Keratinocyte (primary cell): ENCODE measurements at places on chromosomes 7 and 10.
A peak's percentile ranks its signal among the peaks of the same experiment; 100 is the strongest.

DNA sequence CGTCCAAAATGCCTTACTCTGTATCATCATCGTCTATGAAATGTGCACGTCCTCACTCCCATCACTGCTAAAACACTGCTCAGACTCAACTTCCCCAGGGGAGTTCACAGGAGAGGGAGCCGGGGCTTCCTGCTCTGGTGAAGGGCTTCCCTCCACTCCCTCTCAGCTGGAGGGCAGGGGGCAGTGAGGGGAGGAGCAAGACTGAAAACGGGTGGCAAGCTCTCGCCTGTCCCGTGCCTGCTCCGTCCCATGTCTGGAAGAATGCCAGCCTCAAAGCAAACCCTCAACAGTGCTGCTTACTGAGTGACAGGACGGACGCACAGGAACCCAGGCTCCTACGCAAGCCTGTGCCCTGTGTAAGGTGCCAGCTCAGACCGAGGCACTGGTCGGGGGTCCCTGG lies 25.1 kb downstream of the PRKAG2 start:
- H3K4me1 ChIP-seq = peaks cover 9% of the 10 kb centered on the region
- no peak overlapping the region for H3K4me3 ChIP-seq
- peaks cover 6% of the 10 kb centered on the region for H3K27me3 ChIP-seq
- DNase-seq = no peak
- no peaks in the 10 kb centered on the region for H3K36me3 ChIP-seq
- no peak overlapping the region for H3K27ac ChIP-seq

DNA sequence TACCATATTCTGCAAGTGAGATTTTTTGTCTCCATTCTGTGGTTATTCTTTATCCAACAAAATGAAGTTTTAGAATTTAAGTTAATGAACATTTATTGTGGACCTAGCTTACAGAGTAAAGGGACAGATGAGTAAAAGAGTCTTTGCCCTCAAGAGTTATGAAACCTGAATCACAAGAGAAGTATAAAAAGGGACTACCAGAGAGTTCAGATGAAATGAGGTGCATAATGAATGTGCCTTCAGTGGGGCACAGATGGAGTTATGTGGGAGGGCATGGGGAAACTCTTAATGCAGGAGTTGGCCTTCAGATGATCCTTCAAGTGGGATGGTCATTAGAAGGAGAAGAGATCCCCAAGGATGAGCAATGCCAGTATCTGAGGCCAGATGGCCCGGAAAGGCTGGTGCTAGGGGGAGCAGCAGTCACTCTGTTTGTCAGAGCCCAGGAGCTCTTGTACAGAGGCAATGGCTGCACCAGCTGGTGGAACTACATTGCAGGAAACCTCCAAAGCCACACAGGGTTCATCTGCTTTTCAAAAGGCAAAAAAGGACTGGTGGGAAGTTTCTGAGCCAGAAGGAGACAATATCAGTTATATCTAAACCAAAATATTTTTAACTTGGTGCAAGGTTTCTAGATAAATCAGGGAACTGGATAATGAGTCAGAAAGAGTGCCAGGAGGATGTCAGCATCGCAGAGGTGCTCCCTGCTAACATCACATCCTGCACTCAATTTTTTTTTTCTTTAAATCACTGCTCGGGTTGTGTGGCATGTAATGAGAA lies 162.0 kb downstream of the KLF6 start:
- no peak overlapping the region for H3K4me3 ChIP-seq
- no peak for DNase-seq
- no peaks in the 10 kb centered on the region for H3K36me3 ChIP-seq
- peaks cover 5% of the 10 kb centered on the region for H3K4me1 ChIP-seq
- no peaks in the 10 kb centered on the region for H3K27me3 ChIP-seq

- no peaks in the 10 kb centered on the region for H3K27me3 ChIP-seq
- H3K36me3 ChIP-seq = no peaks in the 10 kb centered on the region
- no peak for DNase-seq
- no peak overlapping the region for H3K27ac ChIP-seq
Measured at GRCh38 chr10:21055339-21056135, 158.4 kb upstream of the NEBL start.

GRCh38 chr7:68422281-68422680 lies 1176.0 kb upstream of the AUTS2 start:
- no peaks in the 10 kb centered on the region for H3K27me3 ChIP-seq
- H3K27ac ChIP-seq = no peak overlapping the region
- no peaks in the 10 kb centered on the region for H3K36me3 ChIP-seq
- H3K4me3 ChIP-seq = no peak overlapping the region
- DNase-seq = no peak

- no peaks in the 10 kb centered on the region for H3K36me3 ChIP-seq
- H3K4me3 ChIP-seq = no peak overlapping the region
- no peaks in the 10 kb centered on the region for H3K4me1 ChIP-seq
- peaks cover 7% of the 10 kb centered on the region for H3K27me3 ChIP-seq
- no peak overlapping the region for H3K27ac ChIP-seq
- DNase-seq = no peak
Measured at GRCh38 chr10:47028466-47028865, 117.2 kb downstream of the PTPN20 start.

GRCh38 chr10:90871279-90871765 lies 452 bp upstream of the RPP30 start:
- peaks cover 11% of the 10 kb centered on the region for H3K4me1 ChIP-seq
- H3K27me3 ChIP-seq = no peaks in the 10 kb centered on the region
- no peak for DNase-seq
- H3K4me3 ChIP-seq = peak overlapping the region; percentile 86

- peaks cover 28% of the 10 kb centered on the region for H3K4me1 ChIP-seq
- no peaks in the 10 kb centered on the region for H3K27me3 ChIP-seq
- no peak overlapping the region for H3K27ac ChIP-seq
- H3K4me3 ChIP-seq = no peak overlapping the region
- DNase-seq = no peak
Measured at GRCh38 chr7:44887293-44887692, 2.0 kb upstream of the PURB start.

GRCh38 chr7:128699196-128699712 lies 27.2 kb downstream of the GARIN1A start:
- no peaks in the 10 kb centered on the region for H3K36me3 ChIP-seq
- H3K27ac ChIP-seq = no peak overlapping the region
- DNase-seq = no peak
- no peaks in the 10 kb centered on the region for H3K4me1 ChIP-seq
- peaks cover 17% of the 10 kb centered on the region for H3K27me3 ChIP-seq

- no peak overlapping the region for H3K4me3 ChIP-seq
- peaks cover 5% of the 10 kb centered on the region for H3K4me1 ChIP-seq
- no peaks in the 10 kb centered on the region for H3K27me3 ChIP-seq
- no peak for DNase-seq
Measured at GRCh38 chr10:72598769-72599701, 26.8 kb downstream of the MICU1 start.

- H3K4me1 ChIP-seq = peaks cover 8% of the 10 kb centered on the region
- H3K4me3 ChIP-seq = no peak overlapping the region
- no peaks in the 10 kb centered on the region for H3K27me3 ChIP-seq
- DNase-seq = no peak
Measured at GRCh38 chr10:60828489-60828852, 50.2 kb downstream of the CDK1 start.

DNA sequence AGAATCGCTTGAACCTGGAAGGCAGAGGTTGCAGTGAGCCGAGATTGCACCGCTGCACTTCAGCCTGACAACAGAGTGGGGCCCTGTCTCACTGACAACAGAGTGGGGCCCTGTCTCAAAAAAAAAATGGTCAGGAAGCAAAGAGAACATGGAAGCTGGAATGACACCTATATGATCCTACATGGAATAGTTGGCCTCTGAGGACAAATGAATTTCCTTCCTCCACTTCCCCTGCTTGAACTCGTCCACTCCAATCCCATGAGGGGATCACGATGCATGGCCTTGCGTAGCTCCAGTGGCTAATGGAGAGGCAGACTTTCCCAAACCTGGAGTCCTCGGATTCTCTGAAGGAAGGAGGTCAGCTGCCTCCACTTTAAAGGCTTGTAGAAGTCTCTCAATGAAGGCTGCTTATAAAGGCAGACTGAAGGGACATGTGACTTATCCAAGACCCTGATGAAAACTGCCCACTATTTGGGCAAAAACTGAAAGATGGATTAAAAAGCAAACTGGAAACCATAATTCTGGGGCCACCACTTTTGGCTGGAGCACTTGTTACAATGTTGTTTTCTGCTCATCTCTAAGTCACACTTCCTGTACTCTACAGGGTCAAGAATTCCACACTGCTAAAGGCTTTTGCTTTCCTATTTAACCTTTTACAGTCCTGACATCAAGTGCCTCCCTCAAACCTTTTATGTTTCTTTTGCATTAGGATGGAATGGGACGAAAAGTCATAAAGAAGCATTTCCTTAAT lies 214.6 kb downstream of the PRPF18 start:
- H3K27ac ChIP-seq = no peak overlapping the region
- H3K4me3 ChIP-seq = no peak overlapping the region
- no peak for DNase-seq

DNA sequence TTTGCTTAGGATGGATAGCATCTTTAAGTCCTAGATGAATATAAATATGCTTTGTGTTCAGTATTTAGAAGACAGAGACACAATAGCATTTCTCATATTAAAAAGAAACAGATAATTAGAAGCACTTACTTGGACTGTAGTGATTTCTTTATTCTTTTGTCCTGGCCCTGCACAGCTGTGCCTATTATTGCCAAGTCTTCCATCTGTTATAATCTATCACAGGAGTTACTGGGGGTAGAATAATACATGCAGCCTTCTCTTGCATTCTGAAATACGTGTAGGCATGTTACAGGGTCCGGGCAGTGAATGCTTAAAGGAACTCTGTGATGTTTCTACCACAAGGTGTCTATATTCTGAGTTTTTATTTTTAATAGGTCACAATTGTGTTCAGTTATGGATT lies 461.5 kb upstream of the COBL start:
- H3K27ac ChIP-seq = no peak overlapping the region
- H3K36me3 ChIP-seq = no peaks in the 10 kb centered on the region
- no peak overlapping the region for H3K4me3 ChIP-seq
- no peak for DNase-seq
- H3K4me1 ChIP-seq = no peaks in the 10 kb centered on the region
- H3K27me3 ChIP-seq = no peaks in the 10 kb centered on the region

DNA sequence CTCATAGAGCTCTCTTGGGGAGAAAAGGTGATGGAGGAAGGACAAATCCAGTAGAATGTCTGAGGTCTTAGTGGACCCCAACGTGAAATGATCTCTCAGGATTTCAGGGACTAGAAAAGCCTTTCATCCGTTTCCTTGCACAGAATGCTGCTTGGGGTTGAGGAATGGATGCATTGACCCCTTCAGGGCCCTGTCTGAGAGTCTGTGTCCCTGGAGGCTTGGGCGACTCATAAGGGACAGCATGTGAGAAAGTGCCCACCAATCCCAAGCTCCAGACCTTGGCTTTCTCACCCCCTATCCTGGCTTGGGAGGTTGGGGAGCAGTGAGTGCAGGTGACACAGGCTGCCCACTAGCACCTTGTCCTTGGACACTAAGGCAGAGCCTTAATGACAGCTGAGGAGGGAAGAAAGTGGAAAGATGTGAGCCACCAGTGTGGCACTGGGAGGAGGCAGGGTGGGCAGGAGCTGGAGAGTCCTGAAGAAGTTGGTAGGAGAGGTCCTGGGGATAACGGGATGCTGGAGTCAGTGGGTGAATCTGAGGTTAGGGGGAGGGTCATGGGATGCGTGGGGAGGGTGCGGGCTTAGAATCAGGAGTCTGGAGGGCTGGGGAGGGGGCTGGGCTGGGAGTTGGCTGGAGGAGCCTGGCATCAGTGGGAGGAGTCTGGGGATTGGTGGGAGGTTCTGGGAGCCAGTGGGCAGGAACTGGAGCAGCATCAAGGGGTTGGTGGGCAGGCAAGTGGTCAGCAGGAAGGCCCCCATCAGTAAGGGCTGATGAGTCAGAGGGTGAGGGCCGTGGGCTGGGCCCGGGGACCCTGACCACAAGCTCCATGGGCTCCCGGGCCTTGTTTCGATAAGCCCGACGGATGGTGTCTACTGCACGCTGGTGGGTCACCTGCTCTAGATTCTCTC lies 8.6 kb downstream of the LZTS2 start:
- no peak overlapping the region for H3K4me3 ChIP-seq
- peaks cover 20% of the 10 kb centered on the region for H3K36me3 ChIP-seq
- H3K27me3 ChIP-seq = no peaks in the 10 kb centered on the region
- DNase-seq = no peak
- H3K27ac ChIP-seq = no peak overlapping the region

GRCh38 chr10:28875549-28876081 lies 198.3 kb downstream of the BAMBI start:
- H3K27me3 ChIP-seq = peaks cover 5% of the 10 kb centered on the region
- H3K36me3 ChIP-seq = no peaks in the 10 kb centered on the region
- no peaks in the 10 kb centered on the region for H3K4me1 ChIP-seq
- no peak for DNase-seq

DNA sequence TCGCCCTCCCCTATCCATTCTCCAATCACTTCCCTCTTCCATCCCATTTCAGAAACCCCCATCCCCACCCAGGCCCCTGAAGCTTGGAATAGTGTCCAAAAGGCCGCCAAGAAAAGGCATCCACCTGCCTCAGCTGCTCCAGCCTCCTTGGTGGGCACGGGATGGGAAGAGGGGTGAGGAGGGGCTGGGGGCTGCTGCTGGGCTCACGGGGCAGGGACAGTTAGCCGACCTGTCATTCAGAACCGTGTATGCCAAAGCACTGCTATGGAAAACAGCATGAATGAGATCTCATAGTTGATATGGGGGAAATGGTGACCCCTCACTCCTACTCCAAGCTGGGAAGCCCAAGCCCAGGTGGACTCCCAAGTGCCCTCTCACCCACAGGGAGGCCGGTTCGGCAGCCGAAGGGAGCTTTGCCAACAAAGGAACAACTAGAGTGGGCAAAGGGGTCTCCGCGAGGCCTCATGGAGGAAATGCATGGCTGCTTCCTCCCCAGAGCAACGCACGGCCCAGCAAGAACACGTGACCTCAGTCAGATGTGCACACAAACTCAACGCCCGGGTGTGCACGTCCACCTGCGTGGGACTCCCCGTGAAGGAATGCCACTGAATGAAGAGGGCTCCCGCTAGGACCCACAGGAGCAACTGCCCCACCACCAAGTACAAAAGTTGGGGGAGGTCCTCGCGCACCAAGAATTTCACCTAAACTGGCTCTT lies 52.5 kb downstream of the EBF3 start:
- no peak overlapping the region for H3K27ac ChIP-seq
- H3K4me1 ChIP-seq = no peaks in the 10 kb centered on the region
- DNase-seq = no peak
- no peaks in the 10 kb centered on the region for H3K36me3 ChIP-seq

DNA sequence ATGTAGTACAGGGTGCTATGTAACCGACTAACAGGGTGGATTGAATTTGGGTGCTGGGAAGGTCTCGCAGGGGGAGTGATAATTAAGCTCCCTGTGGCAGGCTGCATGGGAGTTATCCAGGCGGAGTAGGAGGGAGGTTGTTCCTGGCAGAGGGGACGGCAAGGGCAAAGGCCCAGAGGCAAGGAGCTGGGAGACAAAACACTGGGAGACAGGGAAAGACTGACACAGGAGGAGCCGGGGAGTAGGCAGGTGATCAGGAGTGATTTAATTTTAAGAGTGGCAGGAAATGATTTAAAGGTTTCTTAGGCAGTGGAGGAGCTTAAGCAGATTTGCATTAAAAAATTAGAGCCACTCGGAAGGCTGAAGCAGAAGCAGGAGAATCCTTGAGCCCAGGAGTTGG lies 40.7 kb upstream of the LEP start:
- no peak overlapping the region for H3K27ac ChIP-seq
- no peaks in the 10 kb centered on the region for H3K36me3 ChIP-seq
- no peak overlapping the region for H3K4me3 ChIP-seq
- no peak for DNase-seq
- peaks cover 42% of the 10 kb centered on the region for H3K27me3 ChIP-seq

- DNase-seq = no peak
- H3K4me1 ChIP-seq = peaks cover 15% of the 10 kb centered on the region
- no peak overlapping the region for H3K4me3 ChIP-seq
- no peak overlapping the region for H3K27ac ChIP-seq
- no peaks in the 10 kb centered on the region for H3K27me3 ChIP-seq
Measured at GRCh38 chr7:131166066-131166465, 161.6 kb upstream of the MKLN1 start.
